Activated CD4-positive, alpha-beta memory T cell treated with anti-CD3 and anti-CD28 coated beads for 36 hours (primary cell): ENCODE measurements at places on chromosomes 1 and 21.
A peak's percentile ranks its signal among the peaks of the same experiment; 100 is the strongest.

DNA sequence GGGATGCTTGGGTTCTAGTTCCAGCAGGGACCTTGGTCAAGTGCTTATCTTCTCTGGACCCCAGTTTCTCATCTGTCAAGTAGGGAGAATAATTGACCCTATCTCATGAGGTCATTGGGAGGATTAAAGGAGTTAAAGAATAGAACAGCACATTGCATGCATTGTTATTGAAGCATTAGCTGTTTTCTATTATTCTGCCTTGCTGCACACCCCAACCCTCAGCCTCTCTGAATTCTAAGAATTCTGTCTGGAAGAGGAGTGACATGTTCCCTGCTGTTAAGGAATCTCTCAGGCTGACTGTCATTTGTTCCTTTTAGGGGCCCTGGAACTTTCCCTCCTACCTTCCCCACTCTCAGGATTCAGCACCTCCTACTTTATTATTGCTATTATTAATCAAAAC is 73.9 kb downstream of the NENF start:
- peaks cover 9% of the 10 kb centered on the region for H3K27me3 ChIP-seq
- no peaks in the 10 kb centered on the region for H3K4me1 ChIP-seq
- H3K36me3 ChIP-seq: no peaks in the 10 kb centered on the region
- H3K27ac ChIP-seq: no peak overlapping the region

DNA sequence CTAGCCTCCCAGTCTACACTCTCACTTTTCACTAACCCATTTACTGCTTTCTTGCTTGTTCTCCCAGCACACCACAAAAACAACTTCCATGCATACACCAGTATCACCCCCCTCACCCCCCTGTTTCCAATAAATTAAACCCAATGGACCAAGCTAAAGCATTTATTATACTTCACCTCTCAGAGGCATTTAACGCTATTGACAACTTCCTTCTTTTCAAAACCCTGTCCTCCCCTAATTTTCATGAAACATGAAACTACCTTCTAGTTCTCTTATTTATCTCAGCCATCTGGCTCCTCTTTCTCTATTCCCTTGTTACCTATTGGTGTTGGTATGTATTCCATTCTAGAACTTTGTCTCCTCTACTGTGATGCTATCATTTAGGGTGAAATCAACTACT is 32.3 kb downstream of the PTPRC start:
- peaks cover 89% of the 10 kb centered on the region for H3K4me1 ChIP-seq
- peaks cover 59% of the 10 kb centered on the region for H3K36me3 ChIP-seq
- DNase-seq: no peak
- no peaks in the 10 kb centered on the region for H3K27me3 ChIP-seq

GRCh38 chr1:59026472-59026948 is 242.7 kb upstream of the JUN start:
- peak overlapping the region; percentile 86 for H3K27ac ChIP-seq
- H3K4me1 ChIP-seq: peaks cover 20% of the 10 kb centered on the region
- H3K36me3 ChIP-seq: peaks cover 2% of the 10 kb centered on the region
- DNase-seq: no peak

DNA sequence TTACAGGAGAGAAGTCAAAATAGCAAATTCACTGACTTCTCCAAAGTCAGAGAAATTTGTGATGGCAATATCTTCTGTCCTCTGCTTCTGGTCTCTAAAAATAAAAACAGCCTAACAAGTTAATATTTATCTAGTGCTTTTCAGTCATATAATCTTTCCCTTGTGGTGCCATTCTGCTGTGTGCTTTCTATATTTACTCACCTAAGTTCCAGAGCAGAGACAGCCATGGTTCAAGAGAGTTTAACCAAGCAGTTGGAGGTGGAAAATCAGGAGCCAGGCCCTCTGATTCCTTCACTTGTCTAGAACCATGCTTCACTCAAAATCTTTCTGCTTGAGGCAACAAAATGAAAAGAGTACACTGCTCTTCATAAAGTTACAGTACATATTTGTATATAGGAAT is 39.3 kb downstream of the BRINP2 start:
- no peaks in the 10 kb centered on the region for H3K27me3 ChIP-seq
- no peak for DNase-seq
- no peaks in the 10 kb centered on the region for H3K4me1 ChIP-seq
- H3K27ac ChIP-seq: no peak overlapping the region
- no peaks in the 10 kb centered on the region for H3K36me3 ChIP-seq

DNA sequence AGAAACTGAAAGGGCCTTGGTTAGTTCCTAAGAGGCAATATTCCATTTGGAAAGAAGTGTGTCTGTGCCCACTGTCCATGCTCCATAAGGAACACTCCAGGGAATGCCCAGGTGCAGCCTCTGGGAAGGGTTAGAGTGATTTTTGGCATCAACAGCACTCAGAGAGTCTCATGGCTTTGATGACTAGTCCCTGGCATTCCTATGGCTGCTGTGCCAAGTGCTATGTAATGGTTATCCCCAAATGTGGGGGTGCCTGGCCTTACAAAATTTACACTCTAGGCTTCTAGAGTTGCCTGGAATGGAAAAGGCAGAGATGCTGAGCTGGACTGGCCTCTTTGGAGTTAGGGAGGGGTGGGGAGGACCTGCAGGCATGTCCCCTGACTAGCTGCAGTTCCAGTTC is 75.0 kb upstream of the BCAR3 start:
- DNase-seq: no peak
- H3K4me1 ChIP-seq: peaks cover 7% of the 10 kb centered on the region
- H3K27ac ChIP-seq: no peak overlapping the region

DNA sequence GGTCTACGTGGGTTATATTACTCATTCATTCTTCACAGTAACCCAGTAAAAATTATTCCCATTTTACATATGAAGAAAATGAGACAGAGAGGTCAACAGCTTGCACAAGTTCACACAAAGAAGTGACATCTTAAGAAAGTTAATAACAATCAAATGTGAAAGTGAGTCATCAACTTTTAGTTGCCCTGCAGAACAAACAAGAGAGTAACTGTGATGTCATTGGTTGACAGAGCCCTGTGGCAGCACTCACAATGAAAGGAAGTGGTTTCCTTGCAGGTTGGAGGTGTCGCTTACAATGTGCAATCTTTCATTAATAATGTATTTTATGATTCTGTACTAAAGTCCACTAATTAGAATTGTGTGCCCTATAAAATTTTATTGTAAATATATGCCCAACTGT is 369.6 kb downstream of the RYR2 start:
- peaks cover 4% of the 10 kb centered on the region for H3K4me1 ChIP-seq
- no peak overlapping the region for H3K4me3 ChIP-seq
- H3K27ac ChIP-seq: no peak overlapping the region
- no peaks in the 10 kb centered on the region for H3K36me3 ChIP-seq

DNA sequence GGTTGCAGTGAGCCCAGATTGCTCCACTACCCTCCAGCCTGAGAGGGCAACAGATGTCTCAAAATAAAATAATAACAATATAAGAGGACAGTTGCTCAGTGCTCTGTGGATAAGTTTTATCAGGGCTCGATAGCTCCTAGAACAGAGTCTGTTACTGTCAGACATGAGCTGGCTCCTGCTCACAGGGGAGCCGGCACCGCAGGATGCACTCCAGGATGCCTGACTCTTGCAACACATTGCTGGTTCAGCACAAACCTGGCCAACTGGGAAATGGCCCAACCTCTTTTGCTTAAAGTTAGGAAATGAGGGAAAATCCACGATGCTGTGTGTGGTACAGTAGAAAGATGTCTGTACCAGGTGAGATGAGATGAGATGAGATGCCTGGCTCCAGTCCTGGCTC is 5.8 kb upstream of the CTSE start:
- H3K4me1 ChIP-seq: peaks cover 3% of the 10 kb centered on the region
- no peak overlapping the region for H3K27ac ChIP-seq
- no peak for DNase-seq
- peaks cover 4% of the 10 kb centered on the region for H3K27me3 ChIP-seq
- H3K4me3 ChIP-seq: no peak overlapping the region
- H3K36me3 ChIP-seq: no peaks in the 10 kb centered on the region

- no peaks in the 10 kb centered on the region for H3K4me1 ChIP-seq
- no peak overlapping the region for H3K4me3 ChIP-seq
- no peaks in the 10 kb centered on the region for H3K27me3 ChIP-seq
- no peaks in the 10 kb centered on the region for H3K36me3 ChIP-seq
Measured at GRCh38 chr1:215202868-215203267, 120.3 kb downstream of the KCNK2 start.

- no peak for DNase-seq
- H3K36me3 ChIP-seq: no peaks in the 10 kb centered on the region
- no peak overlapping the region for H3K4me3 ChIP-seq
Measured at GRCh38 chr1:56834137-56834900, 15.1 kb upstream of the FYB2 start.

GRCh38 chr1:160451859-160452232 is 51.5 kb downstream of the VANGL2 start:
- H3K4me1 ChIP-seq: peaks cover 78% of the 10 kb centered on the region
- DNase-seq: no peak
- H3K4me3 ChIP-seq: peak overlapping the region; percentile 53

DNA sequence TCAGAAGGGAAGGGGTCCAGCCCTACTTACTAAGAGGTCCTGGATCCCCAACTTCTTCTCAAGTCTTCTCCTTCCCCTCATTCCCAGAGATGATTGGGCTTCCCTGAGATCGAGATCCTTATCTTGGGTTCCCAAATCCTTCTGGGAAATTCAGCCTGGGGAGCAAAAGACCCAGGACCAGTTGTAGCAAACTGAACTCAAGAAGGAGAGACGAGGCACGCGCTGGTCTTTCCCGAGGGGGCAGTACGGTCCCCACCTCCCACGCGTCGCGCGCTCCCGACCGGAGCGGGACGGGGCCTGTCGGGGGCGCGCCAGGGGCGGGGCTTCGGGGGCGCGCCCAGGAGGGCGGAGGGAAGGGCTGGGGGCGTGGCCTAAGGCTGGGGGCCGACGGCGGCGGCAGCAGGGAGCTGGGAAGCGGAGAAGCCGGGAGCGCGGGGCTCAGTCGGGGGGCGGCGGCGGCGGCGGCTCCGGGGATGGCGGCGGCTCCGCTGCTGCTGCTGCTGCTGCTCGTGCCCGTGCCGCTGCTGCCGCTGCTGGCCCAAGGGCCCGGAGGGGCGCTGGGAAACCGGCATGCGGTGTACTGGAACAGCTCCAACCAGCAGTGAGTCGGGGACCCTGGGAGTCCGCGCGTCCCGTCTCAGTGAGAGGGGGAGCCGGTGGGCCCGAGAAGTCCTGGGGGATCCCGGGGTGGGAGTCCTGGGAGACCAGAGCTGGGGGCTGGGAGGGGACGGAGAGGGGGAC is at the start of gene EFNA3:
EFNA3 (plus strand) TSS at position 369 of the 741 bp plus-strand sequence; CDS start at position 474, 105 bp downstream.
- H3K4me1 ChIP-seq: peaks cover 33% of the 10 kb centered on the region
- peak within 1 kb of the TSS; percentile 56 for H3K4me3 ChIP-seq
- no peaks in the 10 kb centered on the region for H3K36me3 ChIP-seq

- no peak for DNase-seq
- peaks cover 14% of the 10 kb centered on the region for H3K36me3 ChIP-seq
- H3K27me3 ChIP-seq: peaks cover 2% of the 10 kb centered on the region
- H3K27ac ChIP-seq: peak overlapping the region; percentile 83
- H3K4me1 ChIP-seq: peaks cover 26% of the 10 kb centered on the region
Measured at GRCh38 chr1:229507502-229507901, 639 bp downstream of the NUP133 start.

GRCh38 chr21:27036736-27037301 is 69.9 kb upstream of the ADAMTS5 start:
- no peaks in the 10 kb centered on the region for H3K4me1 ChIP-seq
- no peaks in the 10 kb centered on the region for H3K36me3 ChIP-seq
- H3K27me3 ChIP-seq: no peaks in the 10 kb centered on the region
- DNase-seq: no peak
- no peak overlapping the region for H3K27ac ChIP-seq
- H3K4me3 ChIP-seq: no peak overlapping the region

DNA sequence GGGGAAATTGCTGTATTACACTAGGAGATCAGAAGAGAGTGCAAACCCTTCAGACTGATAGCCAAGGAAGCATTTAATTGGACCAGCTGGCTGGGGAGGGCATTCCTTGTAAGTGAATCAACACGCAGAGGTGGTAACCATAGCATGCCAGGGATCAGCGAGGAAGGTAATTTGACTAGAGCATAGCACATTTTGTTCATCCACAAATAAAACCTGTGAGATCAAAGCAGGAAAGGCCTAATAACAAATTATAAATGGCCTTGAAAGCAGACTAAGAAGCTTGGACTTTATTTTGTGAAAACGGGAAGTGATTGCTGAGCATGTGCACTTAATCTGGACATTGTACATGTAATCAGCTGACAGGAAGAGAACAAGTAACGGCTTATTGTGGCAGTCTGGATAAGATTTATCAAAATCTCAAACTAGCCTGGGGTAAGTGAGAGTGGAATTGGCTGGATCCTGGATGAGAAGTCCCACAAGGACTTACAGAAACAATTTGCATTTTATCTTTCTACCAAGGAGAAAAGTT is 11.7 kb upstream of the CD55 start:
- DNase-seq: no peak
- no peak overlapping the region for H3K27ac ChIP-seq
- no peaks in the 10 kb centered on the region for H3K36me3 ChIP-seq
- H3K4me1 ChIP-seq: peaks cover 17% of the 10 kb centered on the region
- H3K4me3 ChIP-seq: no peak overlapping the region

GRCh38 chr1:24566236-24566867 is 10.5 kb downstream of the NCMAP start:
- no peak overlapping the region for H3K4me3 ChIP-seq
- no peak overlapping the region for H3K27ac ChIP-seq
- no peaks in the 10 kb centered on the region for H3K36me3 ChIP-seq
- DNase-seq: no peak
- no peaks in the 10 kb centered on the region for H3K27me3 ChIP-seq
- peaks cover 5% of the 10 kb centered on the region for H3K4me1 ChIP-seq
